ENCODE measurements at places on chromosomes 6 and 20.

- no peak for DNase-seq
These were observed 10.1 kb downstream of the LSM14B start for GRCh38 chr20:62132421-62132820.

DNA sequence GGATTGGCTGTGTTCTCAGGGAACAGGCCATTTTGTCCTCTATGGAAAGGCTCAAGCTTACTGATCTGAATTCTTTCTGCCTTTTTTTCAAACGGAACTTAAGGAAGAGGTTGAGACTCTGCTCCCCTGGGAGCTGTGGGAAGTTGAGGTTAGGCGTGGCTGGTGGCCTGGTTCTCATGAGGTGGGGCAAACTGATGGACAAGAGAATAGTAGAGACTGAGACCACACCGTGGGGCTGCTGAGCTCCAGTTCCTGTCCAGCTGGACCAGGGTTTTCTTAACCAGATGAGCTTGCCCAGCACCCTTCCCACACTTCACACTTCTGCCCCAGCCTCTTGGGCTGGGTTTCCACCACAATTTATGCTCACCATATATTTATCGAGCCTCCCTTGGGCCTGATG lies 6.1 kb downstream of the AP5S1 start:
- no peak for DNase-seq

- no peak for DNase-seq
These were observed 186.8 kb downstream of the UBE3D start for GRCh38 chr6:82878812-82879211.

GRCh38 chr6:155638200-155638599 lies 182.6 kb upstream of the NOX3 start:
- no peak for DNase-seq

DNA sequence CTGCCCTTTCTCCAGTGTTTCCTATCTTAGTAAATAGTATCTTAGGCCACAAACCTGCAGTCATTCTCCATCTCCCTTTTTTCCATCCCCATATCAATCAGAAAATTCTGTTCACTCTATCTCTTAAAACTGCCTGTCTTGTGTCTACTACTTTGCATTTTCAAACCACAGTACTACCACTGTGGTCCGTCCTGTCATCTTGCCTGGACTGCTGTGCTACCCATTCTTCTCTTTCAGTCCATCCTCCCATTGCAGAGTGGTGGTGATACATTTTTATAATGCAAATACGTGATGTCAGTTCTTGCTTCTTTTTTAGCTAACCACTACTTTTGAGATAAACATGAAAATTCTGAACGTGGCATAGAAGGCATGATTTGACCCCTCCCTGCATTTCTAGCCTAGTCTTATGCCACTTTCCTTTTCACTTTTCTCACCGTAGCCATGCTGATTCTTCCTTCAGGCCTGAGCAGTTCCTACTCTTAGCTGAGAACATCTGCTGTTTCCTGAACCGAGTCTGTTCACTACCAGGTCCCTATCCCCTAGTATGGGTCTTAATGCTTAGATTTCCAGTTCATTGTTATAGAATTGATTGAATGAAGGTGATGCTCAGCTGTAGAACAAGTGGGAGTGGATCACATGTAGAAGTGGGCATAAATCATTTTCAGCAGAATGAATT lies 13.8 kb downstream of the TBPL1 start:
- DNase-seq, result no peak

- no peak for DNase-seq
These were observed 1.2 kb downstream of the CHMP4B start for GRCh38 chr20:33812152-33812849.

- DNase-seq, result no peak
These were observed 69.7 kb upstream of the LY86 start for GRCh38 chr6:6518631-6519427.

DNA sequence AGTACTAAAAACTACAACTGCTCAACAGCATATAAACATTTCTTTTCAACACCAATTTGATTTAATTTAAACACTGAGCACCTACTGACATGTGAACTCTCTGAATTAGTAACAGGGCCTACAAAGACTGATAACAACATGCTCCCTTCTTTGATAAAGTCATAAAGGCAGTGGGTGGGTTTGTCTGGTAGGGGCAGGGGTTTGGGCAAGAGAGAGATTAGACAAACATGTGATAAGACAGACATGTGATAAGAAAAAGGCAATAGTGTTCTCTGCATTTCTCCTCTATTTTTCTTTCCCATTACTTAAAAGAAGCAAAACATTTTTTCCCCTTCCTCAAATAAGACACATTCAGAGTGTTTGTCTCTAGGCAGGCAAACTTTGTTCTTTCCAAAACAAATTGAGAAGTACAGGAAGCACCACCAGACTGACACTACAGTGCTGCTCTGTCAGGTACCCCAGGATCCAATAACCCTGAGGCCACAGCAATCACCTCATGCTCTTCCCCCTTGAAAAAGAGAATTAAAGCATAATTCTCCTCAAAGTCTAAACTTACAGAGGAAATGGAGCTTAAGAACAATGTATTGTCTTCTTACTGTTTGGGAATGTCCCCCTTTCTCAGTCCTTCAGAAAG lies 11.9 kb downstream of the C6orf52 start:
- DNase-seq, result no peak

DNA sequence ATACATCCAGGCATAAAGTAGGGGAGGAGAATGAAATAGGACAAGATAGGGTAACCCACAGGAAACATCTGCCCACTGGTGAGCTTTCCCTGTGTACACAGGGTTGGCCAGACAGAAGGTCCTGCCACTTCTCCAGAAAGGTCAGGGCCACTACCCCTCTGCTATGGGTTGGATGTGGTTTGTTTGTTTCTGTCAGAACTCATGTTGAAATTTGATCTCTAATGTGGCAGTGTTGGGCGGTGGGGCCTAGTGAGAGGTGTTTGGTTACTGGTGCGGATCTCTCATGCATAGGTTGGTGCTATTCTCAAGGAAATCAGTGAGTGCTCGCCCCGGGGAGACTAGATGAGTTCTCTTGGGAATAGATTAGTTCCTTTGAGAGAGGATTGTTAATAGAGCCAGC lies 15.6 kb upstream of the MAS1 start:
- DNase-seq, result no peak

DNA sequence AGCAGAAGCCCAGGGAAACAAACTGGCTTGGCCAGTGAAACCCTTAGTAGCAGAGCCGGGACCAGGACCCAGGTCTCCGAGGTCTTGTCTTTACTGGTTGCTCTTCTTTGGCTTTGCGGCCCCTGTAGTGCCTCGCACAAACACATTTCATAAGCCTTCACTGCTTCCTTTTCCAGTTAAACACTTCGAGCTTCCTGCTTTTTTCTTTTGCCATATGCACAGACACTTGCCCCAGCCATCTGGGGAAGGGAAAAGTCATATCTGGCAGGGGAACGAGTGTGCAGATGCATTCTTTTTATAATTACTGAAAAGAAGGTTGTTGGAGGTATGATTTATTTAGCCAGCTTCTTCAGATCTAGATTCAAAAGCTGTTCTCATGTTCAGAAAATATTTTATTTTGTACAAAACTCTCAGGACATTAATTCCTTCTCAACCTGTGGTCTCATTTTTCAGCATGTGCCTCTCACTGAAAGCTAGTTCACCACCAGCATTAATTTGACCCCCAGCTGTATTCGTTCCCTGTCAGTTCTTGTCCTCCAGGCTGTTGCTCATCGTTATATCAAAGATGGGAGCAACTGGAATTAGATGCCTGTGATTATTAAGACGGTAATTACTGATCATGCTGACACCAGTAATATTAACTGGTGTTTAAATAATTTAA lies 19.2 kb downstream of the KLHL32 start:
- no peak for DNase-seq

GRCh38 chr6:43835872-43836419 lies 65.9 kb downstream of the VEGFA start:
- DNase-seq, result no peak

Measured in NCI-H2227 treated with DMSO at 0.1 percent for 48 hours (cell line).